Subcutaneous adipose tissue (tissue), 4 donors: ENCODE measurements at places on chromosomes 7 and 10. TPM values are rescaled to one million over a fixed set of nuclear protein-coding genes. Genes with fewer than 3 reads are reported as not detected.

Gene CALML3
- not detected for total RNA-seq

Gene HACD1
- 16.0 TPM for total RNA-seq

Gene FAM13C
- 29.4 TPM for total RNA-seq

Gene CACNA2D1
- 53.9 TPM for total RNA-seq

Gene EPO
- total RNA-seq = not detected

Gene AGAP5
- 9.2 TPM for total RNA-seq

Gene ZNF716
- total RNA-seq = not detected

Gene CHAT
- not detected for total RNA-seq

Gene H2BK1
- not detected for total RNA-seq

Gene MCM10
- total RNA-seq = 1.0 TPM

Gene SPDYE2
- not detected for total RNA-seq

Gene ZCWPW1
- 11.1 TPM for total RNA-seq

Gene CNNM1
- total RNA-seq = 0.16 TPM

Gene DYDC2
- not detected for total RNA-seq

Gene ZNF804B
- not detected for total RNA-seq

Gene ANKRD61
- 0.44 TPM for total RNA-seq

Gene NACAD
- total RNA-seq = 1.4 TPM

Gene TLL2
- not detected for total RNA-seq

Gene PNLIPRP2
- not detected for total RNA-seq

Gene EPHB6
- total RNA-seq = 19.6 TPM

Gene ZNF487
- total RNA-seq = 8.6 TPM

Gene WDFY4
- total RNA-seq = 27.9 TPM

Gene MMRN2
- 47.3 TPM for total RNA-seq

Gene ANXA8
- total RNA-seq = not detected

Gene OR13A1
- not detected for total RNA-seq

Gene SUGCT
- 1.1 TPM for total RNA-seq

Gene TNS3
- 115 TPM for total RNA-seq

Gene CPA1
- 0.66 TPM for total RNA-seq

Gene OR2A7
- total RNA-seq = 2.4 TPM

Gene GATA3
- total RNA-seq = 8.3 TPM

Gene CLDN3
- not detected for total RNA-seq

Gene ACSL5
- 24.9 TPM for total RNA-seq

Gene SEMA3E
- total RNA-seq = 2.2 TPM

Gene TRPV5
- total RNA-seq = not detected

Gene TUBAL3
- total RNA-seq = not detected

Gene GRID1
- 1.0 TPM for total RNA-seq

Gene NUTM2E
- not detected for total RNA-seq

Gene CLCN1
- not detected for total RNA-seq

Gene OR2A5
- not detected for total RNA-seq

Gene SLC39A12
- 0.17 TPM for total RNA-seq

Gene NPFFR1
- total RNA-seq = not detected

Gene HYAL4
- not detected for total RNA-seq

Gene PSMG3
- total RNA-seq = 39.7 TPM

Gene OR2A42
- total RNA-seq = 0.44 TPM

Gene NEUROG3
- not detected for total RNA-seq

Gene IMPDH1
- total RNA-seq = 69.5 TPM

Gene PDAP1
- total RNA-seq = 67.6 TPM

Gene CEP41
- 3.2 TPM for total RNA-seq

Gene CDNF
- total RNA-seq = 3.1 TPM

Gene OR2A12
- total RNA-seq = not detected

Gene LRRTM3
- not detected for total RNA-seq

Gene ZNF853
- total RNA-seq = 4.6 TPM

Gene IFIT1B
- not detected for total RNA-seq

Gene ADARB2
- total RNA-seq = 0.65 TPM

Gene VGF
- total RNA-seq = not detected
